OCI-LY7 (cell line): ENCODE measurements at places on chromosomes 5 and 9. TPM values are rescaled to one million over a fixed set of nuclear protein-coding genes. Genes with fewer than 3 reads are reported as not detected.

- no peak for DNase-seq
These were observed 157.2 kb upstream of the CDH18 start for GRCh38 chr5:20145240-20145639.

GRCh38 chr5:21219966-21220365 is 1232.0 kb upstream of the CDH18 start:
- no peak for DNase-seq

DNA sequence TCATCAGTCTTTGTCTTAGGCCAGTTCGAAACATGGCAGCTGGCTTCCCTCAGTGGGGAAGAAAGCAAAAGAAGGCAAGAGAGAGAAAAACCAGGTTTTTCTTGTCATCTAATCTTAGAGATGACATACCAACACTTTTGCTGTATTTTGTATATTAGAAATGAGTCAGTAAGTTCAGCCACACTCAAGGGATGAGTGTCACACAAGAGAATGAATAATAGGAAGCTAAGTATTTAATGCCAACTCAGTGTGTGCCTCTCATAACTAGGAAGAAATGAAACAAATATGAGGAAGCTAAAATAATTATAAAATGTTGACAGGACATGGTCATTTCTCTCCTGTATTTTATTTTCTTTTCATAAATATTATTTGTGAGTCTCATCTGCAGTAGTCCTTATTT is 65.3 kb downstream of the CDH12 start:
- DNase-seq: no peak

DNA sequence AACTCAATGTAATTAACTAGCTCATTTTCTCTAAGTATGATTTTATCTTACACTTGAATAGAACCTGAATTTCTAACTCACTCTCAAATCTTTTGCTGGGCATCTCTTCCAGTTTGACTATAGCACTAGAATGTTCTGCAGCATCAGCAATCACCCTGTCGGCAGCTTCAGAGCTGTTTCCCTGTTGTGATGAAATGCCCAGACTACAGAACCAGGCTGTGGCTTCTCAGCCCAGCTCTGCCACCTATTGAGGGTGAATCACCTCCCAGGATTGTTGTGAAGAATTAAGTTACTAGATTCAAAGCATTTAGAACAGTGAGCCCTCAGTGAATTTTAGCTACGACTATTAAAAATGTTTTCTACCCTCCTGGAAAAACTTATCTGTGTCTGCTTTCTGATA is 90.4 kb upstream of the ANKRD55 start:
- DNase-seq: no peak

GRCh38 chr9:98879963-98880310 is 63.8 kb upstream of the COL15A1 start:
- no peak for DNase-seq

GRCh38 chr5:91025956-91026355 is 357.2 kb downstream of the ARRDC3 start:
- DNase-seq: no peak

DNA sequence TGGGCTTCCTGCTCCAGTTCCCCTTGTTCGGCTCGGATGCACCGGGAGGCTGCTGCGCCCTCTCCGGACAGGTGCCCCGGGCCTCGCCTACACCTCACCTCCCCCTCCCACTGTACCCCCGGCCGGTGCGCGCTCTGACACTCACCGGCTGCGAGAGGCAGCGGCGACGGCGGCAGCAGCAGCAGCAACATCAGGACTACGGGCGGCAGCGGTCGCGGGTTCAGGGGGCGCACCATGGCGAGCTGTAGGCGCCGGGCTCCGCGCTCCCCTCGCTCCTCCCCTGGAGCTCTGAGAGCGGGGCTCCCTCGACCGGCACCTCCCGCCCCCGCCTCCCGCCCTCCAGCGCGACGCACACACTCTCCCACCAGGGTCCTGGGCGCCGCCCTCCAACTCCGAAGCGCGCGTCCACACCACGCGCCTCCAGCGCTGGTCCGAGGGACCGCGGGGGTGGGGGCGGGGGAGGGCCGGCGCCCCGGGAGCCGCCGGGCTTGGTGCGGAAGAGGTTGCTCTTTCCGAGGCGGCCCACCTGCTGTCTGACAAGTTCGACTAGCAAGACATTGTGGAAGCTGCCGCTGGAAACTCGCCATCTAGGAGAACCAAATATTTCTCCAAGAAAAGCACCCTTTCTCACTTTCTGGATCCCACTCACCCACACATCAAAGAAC is at the start of gene GFRA3:
GFRA3 (minus strand) TSS at position 433 of the 665 bp plus-strand sequence; CDS start at position 236, 197 bp downstream.
- no peak for DNase-seq

GRCh38 chr5:43320846-43321245 is 7.6 kb upstream of the HMGCS1 start:
- no peak for DNase-seq

DNA sequence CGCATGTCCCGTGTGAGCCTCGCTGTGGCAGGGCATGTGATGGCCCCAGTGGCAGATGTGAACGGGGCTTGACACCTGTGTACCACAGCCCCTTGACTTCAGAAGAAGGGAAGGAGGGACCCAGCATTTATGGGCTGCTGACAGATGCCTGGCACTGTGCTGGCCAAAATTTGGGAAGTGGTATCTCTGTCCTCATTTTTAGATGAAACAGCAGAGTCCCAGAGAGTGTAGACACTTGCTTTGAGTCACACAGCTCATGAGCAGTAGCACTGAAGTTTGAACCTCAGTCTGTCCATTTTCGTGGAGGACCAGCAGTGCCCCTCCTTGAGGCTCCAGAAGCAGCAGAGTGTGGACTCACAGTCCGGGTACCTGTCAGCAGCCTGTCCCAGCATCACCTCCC is 16.5 kb downstream of the NEK6 start:
- DNase-seq: no peak

- peak; percentile 45 for DNase-seq
These were observed 554 bp downstream of the SDHA start for GRCh38 chr5:218457-219291.

DNA sequence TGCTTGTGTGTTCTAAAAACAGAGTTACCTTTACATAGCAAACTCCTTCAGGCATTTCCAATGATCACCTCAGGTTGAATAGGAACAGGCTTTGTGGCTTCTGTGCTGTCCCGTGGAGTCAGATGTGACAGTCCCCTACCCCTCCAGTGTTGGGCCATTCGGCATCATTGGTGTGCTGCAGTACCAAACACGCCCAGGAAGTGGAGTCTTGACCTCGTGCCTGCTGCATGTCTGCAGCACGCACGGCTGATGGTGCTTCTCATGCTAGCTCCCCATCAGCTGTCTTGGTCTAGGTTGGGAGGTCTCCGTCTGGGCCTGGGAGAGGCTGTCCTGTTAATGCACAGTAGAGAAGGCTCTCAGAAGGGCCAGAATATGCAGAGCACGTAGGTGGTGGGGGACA is 42.5 kb upstream of the PHF2 start:
- no peak for DNase-seq

GRCh38 chr5:9440517-9440916 is 105.4 kb downstream of the SEMA5A start:
- DNase-seq: no peak

- peak; percentile 5 for DNase-seq
These were observed 381.8 kb downstream of the ADGRV1 start for GRCh38 chr5:90940227-90940995.

DNA sequence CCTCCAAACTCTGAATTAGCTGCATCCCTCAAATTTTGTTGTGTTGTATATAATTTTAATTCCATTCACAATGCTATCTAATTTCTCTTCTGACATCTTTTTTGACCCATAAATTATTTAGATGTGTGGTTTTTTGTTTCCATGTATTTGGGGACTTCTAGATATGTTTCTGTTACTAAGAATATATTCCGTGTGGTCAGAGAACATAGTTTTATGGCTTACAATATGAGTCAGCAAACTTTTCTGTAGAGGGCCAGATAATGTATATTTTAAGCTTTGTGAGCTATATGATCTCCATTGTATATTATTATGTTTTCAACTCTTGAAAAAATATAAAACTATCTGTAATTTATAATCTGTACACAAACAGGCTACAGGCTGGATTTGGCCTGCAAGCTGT is 33.4 kb downstream of the MVB12B start:
- no peak for DNase-seq

DNA sequence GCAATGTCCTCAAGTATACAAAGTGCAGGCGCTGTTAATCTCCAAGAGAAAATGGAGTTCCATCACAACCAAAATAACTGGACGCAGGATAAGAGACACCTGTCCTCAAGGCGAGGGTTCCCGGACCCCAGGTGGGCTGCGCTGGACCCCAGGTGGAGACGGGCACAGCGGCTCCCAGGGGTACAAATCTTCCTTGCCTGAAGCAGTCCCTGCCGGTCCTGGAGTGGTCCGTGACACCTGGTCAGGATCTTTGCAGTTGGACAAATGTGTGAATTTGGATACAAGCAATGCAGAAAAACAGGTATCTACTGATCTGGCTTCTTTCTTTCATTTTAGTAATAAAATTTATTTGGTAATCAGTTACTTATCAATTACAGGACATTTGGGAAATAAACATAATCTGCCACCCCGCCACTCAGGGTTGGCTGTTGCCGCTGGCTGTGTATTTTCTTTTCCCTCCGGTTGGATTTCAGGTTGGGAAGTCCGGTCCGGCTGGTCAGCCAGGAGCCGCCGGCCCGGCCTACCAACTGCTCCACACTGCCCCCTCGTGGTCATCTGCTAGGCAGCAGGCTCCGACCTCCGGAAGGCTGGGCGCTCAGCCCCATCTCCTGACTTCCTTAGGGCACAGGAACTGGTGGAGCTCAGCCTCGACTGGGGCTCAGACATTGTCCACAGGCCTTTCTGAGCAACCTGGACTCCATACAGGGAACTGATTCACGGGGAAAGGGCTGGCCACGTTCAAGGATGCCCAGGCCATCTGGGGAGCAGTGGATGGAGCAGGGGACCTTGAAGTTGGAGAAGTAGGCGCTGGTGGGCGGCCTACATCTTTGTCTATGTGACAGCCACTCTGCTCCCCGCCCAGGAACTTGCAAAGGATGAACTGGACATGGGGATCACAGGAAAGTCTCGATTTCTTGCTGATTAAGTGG is 43.4 kb downstream of the NXNL2 start:
- DNase-seq: peak; percentile 62

DNA sequence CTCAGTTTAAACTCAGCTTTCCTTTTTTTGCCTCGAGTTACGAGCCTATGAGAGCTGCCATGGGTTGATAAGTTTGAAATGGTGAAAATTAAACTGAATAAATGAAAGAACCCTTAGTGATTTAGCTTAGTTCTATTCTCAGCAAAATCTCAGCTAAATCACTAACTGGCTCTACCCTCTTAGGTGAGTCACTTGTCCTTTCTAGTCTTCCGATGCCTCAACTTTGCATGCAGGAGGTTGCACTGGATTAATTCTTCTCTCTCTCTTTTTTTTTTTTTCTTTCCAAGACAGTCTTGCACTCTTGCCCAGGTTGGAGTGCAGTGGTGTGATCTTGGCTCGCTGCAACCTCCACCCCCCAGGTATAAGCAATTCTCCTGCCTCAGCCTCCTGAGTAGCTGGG is 83.9 kb downstream of the PAPPA start:
- no peak for DNase-seq

GRCh38 chr9:30015073-30015472 is 2369.4 kb upstream of the ACO1 start:
- no peak for DNase-seq

DNA sequence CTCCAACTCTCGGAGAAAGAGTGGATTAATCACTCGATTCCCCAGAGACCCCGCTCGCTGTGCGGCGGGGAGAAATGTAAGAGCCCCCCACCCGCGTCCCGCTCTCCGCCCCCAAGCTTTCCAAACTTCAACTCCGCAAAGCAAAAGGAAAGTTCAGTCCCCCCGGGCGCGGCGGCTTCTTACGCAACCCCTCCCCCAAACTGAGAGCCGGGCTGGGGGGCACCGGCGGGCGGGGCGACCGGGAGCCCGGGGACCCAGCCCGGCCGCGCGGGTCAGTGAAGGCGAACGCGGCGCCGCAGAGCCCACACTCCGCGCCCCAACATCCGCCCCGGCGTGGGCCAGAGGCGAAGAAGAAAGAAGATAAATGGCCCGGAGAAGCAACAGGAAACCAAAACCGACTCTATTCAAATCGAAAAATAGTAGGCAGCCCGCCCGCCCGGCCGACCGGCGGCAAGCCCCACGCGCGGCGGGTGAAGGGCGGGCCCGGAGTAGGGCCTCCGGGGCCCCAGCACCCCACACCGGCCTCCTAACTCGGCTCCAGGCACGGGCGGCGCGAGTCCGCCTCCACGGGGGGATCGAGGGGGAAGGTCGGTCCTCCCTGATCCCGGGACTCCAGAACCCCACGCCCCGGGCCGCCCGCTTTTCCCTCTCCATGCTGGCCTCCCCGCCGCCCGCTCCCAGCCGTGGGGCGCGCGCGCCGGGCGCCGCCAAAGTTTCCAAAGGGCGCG is 720 bp downstream of the NOTCH1 start:
- DNase-seq: peak; percentile 70

DNA sequence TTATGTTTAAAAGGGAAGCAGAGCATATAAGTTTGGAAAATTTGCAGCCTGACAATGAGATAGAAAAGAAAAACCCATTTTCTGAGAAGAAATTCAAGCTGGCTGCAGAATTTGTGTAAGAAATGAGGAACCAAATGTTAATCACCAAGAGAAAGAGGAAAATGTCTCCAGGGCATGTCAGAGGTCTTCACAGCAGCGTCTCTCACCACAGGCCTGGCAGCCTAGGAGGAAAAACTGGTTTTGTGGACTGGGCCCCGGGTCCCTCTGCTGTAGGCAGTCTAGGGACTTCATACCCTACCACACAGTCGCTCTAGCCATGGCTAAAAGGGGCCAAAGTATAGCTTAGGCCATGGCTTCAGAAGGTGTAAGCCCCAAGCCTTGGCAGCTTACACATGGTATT is 32.1 kb upstream of the HSD17B4 start:
- no peak for DNase-seq

SURF6 gene
- 21.0 and 27.8 TPM in 2 replicates for total RNA-seq

GPR150 gene
- total RNA-seq: not detected in 2 replicates

GALNT10 gene
- 16.3 and 20.6 TPM in 2 replicates for total RNA-seq

CARTPT gene
- not detected in 2 replicates for total RNA-seq

CDKN2B-AS1 gene
- total RNA-seq: 19.4 and 20.4 TPM in 2 replicates

LECT2 gene
- not detected in 2 replicates for total RNA-seq

SLCO6A1 gene
- total RNA-seq: not detected in 2 replicates
